ENCODE measurements at places on chromosomes 7 and 10.

- no peak for DNase-seq
Measured at GRCh38 chr7:139099172-139099947, 10.2 kb downstream of the ZC3HAV1 start.

- DNase-seq, result no peak
Measured at GRCh38 chr10:66514666-66515065, 411.2 kb upstream of the LRRTM3 start.

- no peak for DNase-seq
Measured at GRCh38 chr7:129341816-129342806, 92.1 kb upstream of the STRIP2 start.

DNA sequence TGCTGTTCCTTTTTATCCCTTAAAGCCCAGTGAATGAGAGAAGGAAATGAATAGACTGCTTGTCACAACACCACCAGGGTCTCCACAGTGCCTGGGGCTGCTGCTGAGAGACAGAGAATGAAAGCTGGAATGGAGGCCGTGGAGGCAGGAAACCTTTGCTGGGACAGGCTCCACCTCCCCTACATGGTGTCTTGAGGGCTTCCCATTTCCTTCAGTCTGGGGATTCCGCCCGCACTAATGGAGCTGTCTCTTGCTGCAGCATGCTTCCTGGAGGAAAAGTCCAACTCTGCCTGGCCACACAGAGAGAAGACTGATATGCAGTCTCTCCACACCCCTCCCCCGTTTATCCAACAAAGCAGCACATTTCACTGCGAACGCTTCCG lies 54.5 kb downstream of the LRRC4 start:
- DNase-seq, result no peak

DNA sequence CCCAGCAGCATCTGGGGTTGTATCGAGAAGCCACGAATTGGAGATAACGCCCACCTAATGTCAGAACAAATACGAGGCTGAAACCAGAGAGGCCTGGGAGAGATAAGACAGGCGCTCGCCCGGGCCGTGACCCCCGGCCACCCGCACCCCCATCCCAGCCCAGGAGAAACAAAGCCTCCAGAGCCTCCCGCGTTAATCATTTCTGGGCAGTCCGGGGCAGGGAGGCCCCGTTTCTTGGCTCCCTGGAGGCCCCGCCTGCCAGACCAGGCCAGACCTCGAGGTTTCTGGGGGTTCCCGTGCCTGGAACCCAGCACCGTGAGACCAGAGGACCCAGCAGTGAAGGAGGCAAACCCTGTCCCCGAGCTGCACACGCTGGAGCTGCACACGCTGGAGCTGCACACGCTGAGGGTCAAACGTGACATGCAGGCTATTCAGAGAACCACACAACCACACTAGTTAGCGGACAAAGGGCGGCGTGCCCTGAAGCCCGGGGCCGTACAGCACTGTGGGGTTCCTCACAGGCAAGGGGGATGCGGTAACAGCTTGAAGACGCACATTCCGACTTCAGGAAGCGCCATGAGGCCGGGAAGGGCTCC lies 53.4 kb downstream of the FOXL3 start:
- no peak for DNase-seq

DNA sequence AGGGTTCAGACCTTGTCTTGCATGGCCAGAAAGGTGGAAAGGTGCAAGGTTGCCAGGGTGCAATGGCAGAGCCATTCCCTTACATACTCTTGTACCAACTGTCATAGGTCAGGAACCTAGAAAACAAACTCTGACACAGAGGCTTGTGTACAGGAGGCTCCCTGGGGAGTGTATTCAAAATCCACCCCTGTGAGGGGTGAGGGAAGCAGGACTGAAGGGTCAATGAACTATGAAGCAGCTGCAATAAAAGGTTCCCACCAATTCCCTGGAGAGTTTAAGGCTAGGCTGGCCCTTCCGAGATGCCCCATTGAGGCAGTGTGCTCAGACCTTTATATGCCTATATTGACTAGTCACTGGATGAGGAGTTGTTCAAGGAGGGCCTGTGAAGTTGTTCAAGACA lies 13.9 kb upstream of the CUZD1 start:
- no peak for DNase-seq

DNA sequence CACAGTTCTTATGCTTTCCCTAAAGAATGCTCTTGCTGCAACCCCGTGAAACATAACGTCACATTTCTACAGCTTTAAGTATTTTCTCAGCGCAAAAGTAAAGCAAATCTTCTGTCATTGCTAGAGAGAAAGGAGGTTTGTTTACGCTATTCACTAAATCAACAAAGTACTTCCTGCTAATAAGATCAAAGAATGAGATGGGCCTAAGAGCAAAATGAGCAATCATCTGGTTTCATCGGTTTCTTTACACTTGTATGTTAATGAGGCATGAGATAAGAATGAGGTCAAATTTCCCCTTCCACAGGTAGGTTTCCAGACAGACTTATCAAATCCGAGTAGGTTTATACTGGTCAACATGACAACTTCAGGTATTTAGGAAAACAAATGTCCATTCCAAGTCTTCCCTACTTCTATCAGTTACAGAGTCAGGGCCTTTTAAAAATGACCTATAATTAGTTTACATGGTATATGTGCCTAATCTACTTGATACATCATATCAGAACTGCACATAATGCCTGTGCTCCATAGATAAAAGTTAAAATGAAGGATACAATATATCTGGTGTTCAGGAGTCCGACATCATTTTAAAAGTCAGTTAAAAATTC lies 8.4 kb downstream of the USP6NL start:
- no peak for DNase-seq

DNA sequence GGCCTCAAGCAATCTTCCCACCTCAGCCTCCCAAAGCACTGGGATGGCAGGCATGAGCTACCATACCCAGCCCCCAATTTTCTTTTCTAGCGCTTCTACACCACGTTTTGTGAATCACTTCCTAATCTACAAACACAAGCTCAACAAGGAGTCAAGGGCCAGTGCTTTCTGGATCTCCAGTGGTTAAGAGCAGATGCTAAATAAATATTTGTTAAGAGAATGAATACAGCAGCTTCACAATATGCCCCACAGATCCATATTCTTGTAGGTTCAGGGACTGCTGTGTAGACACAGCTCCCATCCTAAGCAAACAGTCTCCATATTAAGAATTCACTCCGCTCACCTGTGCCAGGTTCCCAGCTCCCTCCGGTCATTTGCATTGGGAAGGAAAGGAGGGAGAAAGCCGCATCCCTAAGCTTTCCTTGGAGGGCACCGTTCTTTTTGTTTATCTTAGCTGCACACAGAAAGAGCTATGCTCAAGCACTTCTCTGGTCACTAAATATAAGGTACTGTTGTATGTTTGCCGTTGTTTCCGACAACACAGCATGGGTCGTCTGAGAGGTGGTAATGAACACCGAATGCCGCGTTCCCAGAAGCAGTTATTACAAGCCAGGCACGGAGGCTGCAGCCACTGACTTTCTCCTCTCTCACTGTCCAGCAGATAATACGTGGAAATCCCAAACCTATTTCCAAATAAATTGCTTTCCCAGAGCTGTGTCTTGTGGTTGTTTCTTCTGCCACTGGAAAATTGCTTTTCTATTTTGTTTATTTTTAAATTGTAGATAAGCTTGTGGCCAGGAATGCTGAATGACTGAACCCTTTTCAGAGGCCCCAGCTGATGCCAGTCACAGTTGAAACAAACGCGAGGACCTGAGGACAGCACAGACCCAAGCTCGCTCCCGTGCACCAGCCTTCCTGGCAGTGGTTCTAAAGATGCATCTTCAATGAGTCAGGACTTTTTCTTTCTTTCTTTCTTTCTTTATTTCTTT lies 217.1 kb downstream of the PRPF18 start:
- DNase-seq, result no peak

GRCh38 chr10:106780632-106781031 lies 383.9 kb downstream of the SORCS1 start:
- no peak for DNase-seq

DNA sequence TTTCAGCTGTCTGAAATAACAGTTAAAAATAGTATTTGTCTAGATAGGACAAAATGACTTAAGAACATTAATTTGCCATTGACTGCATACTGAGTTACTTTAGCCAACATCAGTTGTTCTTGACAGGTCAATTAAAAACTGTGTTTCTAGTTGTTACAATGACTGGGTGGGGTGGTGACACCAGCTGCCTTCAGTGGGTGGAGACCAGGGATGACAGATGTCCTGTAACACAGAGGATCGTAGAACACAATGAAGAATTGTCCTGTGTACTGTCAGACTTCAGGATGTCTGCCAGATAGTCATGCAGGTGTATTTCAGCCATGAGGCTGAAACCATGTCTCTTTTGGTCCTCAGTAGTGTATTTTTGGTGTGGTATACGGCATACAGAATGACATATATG lies 24.4 kb downstream of the TRUB1 start:
- DNase-seq, result no peak

DNA sequence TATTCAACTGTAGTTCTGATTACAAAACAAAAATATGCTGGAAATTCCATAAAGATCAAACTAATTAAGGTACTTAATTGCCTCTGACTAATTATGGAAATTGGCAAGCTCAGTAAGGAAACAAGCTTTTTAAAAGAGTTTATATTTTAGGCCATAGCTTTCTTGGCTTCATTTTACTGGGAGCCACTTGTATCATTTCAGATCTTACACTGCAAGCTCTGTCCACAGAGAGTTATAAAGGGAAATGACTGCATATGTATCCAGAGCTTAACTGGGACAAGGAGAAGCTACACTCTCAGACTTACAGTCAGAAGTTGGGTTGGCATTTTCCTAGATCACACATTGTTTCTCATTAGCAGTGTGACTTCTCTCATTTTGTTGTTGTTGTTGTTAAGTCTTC lies 92.4 kb downstream of the LRRN3 start:
- DNase-seq, result no peak

DNA sequence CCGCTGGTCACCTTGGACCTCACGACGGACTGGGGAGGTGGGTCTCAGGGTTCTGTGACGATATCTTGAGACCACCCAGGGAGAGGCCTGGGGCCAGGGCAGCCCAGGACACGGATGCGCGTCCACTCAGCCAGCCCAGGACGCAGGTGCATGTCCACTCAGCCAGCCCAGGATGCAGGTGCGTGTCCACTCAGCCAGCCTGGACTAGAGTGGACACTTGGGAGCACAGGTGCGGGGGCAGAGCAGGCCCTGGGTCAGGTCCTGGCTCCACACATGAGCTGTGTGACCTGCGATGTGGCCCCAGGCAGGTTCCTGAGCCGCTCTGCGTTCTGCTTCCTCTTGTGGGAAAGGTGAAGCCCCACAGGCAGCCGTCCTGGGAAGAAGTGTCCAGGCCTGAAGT lies 22.2 kb downstream of the KNDC1 start:
- DNase-seq, result no peak

All from right forelimb (tissue), 1 donor.